ENCODE measurements at places on chromosomes 4 and X.
A peak's percentile ranks its signal among the peaks of the same experiment; 100 is the strongest.

- DNase-seq = no peak
These were observed 217.3 kb upstream of the PSAPL1 start for GRCh38 chr4:7652006-7652405.

- DNase-seq = no peak
These were observed 247.8 kb downstream of the SH2D1A start for GRCh38 chrX:124594017-124594651.

- DNase-seq = no peak
These were observed 104.9 kb upstream of the SOD3 start for GRCh38 chr4:24690436-24690835.

GRCh38 chr4:74638689-74639088, 155.6 kb downstream of the BTC start:
- DNase-seq = no peak

- no peak for DNase-seq
These were observed 291.7 kb upstream of the UGT8 start for GRCh38 chr4:114306946-114307345.

GRCh38 chr4:7166237-7166636, 26.1 kb upstream of the SORCS2 start:
- DNase-seq = no peak

DNA sequence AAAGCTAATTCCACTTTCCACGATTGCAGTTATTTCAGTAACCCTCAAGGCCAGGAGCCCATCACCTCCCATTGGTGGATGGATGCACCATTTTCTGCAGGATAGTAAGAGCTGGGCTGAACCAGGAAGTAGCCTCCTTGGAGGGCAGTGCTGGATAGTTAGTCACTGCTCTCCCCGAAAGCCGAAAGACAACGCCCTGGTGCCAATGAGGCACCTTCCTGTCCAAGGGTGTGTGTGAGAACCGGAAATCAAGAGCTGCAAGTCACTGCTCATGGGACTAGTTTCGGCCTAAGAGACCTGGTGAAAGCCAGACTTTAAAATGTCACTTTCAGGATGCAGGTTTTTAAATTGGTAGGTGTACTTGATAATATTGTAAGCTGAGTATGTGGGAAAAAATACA, 203.8 kb upstream of the HS3ST1 start:
- no peak for DNase-seq

DNA sequence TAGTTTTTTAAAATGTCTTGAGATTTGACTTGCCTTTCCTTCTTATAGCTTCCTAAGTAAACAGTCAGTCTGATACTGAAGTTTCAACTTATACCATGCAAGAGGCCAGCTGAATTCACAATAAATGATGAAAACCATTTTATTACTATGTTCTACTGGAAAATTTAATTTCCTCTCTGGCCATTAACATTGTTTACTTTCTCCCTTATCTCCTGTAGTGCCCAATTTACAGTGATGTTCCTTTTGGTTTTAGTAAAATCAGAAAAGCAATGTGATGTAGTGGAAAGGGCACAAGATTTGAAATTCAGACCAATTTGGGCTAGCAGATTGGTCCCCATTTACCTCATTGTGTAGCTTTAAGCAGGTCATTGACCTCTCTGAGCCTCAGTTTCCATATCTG, 54.2 kb downstream of the SLC9A6 start:
- no peak for DNase-seq

DNA sequence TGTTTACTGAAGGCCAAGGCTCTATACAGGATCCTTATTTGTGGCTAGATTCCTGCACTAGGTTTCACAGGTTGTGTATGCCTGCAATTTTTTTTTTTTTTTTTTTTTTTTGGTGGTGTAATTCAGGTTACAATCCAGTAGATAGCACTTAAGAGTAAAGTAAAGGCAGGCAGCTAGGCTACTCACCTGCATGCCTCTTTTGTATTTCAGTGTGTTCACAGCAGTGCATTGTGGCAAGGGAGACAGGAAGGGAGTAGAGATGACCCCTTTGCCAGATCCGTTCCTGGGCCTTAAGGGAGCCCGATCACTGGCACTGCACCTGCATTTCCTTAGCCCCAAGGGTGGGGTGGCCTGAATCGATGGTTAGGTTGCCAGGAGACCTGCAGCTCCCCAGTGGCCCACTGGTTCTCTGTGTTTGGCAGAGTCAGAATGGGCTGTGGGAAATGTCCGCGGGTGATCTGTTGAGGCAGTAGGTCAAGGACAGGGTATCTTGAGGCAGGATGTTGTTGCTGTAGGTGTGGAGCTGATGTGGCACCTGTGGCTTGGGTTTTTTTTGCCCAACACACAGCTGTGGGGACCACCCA, 374.9 kb upstream of the AADAT start:
- no peak for DNase-seq

DNA sequence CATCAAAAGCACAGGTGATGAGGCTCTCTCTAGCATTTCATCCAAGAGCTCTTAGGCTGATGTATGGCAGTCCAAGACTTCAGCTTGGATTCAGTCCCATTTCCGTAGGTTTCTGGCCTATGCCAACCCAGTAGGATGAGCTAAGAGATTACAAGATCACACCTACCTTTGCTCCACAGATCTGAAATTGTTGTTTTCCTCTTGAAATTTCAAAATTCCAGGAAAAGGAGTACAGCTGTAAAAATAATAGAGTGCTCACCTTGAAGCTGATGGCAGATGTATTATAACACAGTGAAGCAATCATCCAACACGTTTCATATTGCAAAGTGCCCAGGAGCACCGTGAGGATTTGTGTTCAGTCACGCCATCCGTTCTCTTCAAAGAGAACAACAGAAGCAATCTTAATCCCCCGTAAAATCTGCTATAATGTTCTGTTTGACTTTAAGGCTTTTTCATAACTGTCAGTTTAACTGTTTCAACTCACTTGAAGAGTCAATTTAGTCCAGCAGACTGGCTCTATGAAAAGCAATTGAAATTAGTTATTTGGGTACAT, 137.5 kb downstream of the CPE start:
- no peak for DNase-seq

DNA sequence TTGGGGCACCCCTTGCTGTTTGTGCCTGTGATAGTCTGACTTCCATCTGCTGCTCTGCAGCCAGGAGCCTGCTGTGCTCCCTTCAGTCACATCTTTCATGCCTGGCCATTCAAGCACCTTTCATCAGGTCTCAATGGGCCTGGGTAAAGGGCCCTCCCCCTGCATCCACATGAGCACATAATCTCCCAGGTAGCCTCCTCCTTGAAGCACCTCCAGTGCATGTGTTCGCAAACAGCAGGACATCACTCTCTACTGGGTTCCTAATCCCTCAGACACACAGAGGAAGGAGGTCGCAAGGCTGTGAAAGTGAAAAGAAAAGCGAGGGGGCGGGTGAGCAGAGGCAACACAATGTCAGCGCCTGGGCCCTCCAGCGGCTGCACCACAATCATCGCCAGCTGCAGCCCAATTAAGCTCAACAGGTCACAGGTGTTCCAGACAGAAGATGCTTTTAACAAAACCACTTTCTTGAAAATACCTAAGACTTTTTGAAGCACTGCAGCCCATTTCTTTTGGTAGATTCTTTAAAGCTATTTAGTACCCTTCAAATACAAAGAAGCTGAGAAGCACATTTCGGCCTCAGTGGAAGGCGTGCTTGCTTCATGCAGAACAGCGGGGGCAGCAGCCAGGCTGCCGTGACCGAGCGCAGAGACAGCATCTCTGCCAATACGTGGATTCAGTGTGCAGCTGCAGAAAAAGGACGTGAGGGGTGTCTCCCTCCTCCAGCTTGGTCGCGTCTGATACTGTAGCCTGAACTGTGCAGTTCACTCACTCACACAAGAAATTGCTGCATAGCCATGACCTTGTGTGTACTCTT, 92.2 kb upstream of the SPRY1 start:
- peak; percentile 32 for DNase-seq

DNA sequence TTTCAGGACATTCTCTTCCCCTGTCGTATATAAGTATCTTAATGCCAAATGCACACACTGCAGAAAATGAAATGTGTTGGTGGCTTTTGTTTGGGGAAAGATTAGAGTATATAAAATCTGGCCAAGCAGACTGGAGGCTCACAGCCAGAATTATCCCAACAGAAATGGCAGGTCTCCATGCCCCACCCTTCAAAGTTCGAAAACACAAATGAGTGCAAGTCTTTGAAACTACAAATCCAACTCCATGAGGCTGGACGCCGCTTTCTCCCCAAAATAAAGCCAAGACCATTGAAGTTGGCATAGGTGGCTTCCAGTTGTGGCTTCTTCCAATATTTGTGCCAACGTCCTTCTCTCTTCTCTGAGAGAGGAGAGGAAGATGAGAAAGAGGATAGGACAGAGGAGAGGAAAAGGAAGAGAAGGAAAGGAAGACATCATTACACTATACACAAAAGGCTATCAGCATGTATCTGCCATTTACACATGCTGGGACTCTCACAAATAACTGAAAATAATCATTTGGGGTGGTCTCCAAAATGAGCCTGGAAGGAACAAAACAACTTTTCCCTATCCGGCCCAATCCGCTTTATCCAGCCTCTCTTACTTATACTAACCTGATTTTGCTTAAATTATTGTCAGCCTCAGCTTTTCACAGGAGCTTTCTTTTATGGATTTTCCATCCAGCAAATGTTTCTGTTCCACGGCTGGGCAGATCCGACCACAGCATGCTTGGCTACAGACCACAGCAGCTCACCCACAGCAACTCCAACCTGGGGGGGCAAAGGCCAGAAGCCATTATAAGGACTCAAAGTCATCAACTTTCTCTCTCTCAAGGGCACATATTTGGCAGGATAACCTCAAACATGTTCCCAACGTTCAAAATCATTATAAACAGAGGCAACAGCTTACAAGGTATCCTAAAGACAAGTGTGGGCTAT, 71.7 kb downstream of the APBB2 start:
- DNase-seq = no peak

- DNase-seq = no peak
These were observed 34.7 kb downstream of the DIAPH2 start for GRCh38 chrX:96719161-96719875.

GRCh38 chr4:115154826-115155225, 41.4 kb upstream of the NDST4 start:
- DNase-seq = no peak

GRCh38 chr4:125725957-125726525, 411.3 kb downstream of the FAT4 start:
- DNase-seq = no peak

DNA sequence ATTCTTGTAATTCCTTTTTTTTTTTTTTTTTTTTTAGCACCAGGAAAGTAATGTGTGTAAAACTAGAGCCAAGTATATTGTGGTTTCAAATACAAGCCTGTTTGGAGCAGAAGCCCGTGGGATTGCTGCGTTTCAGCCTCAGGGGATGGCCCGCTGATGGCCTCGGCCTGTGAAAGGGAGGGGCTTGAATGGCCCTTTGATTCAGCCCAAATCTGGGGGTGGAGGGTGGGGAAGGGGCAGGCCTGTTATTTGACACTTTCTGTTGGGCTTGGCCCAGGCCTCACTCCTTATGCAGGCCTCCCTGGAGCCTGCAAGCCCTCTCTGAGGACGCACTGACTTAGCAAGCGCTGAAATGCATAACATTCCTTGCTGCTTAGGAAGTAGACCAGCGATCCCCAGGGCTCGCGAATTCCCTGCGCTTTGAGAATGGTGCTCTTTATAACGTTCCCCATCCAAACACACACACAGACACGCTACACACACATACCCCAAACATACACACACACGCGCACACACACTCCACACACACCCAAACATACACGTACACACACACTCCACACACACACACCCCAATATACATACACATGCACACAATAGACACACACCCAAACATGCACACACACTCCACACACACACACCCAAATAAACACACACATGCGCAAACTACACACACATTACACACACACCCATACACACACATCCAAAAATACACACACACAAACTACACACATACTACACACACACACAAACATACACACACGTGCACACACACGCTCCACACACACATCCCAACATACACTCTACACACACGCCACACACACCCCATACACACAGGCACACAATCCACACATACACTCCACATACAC, 29.6 kb downstream of the TLR10 start:
- DNase-seq = no peak

DNA sequence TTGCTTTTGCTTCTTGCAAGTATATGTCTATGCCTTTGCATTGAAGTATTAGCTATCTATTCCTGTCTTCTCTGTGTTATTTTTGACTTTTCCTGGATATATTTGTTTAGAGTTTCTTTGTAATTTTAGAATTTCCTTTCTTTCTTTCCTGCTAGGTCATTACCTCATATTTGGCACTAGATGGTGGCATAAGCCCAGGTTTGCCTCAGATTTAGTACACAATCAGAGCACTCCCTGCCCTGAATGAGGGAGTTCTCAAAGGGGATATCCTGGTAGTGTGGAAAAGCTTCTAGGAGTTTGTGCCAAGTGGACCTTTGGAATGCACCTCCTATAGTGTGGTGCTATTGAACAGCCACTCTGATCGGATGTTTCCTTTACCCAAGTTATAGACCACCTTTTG, 181.6 kb downstream of the UGT8 start:
- peak; percentile 46 for DNase-seq

DNA sequence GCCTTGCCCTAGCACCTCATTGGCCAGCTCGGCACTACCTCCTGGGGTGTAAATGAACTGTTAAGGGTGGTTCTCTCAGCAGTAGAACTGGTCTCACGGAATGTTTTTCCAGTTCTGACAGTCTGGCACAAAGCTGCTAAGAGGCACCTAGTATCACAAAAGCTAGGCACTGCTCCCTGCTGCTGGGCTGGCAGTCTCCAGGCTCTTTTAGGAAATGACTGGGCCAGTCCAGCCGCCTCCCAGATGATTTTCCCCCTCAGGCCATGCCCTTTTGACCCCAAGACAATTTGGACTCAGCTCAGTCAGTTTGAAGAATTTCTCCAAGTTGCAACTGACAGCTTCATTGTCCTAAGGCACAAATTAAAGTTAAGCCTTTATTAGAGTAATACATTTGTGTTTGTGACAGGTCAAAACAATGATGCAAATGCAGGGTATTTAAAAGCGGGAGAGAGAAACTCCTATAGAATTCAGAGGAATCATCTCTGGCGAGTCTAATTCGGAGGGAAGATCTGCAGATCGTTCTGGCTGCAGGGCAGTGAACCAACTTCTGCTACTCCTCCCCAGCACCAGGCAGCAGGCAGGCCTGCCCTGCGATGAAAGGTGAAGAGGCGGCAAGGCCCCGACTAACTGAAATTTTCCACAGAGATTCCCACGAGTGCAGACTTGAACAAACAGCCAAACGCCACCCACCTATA, 7.9 kb downstream of the FRMD7 start:
- DNase-seq = no peak

GRCh38 chr4:48248559-48248953, 21.1 kb downstream of the TEC start:
- no peak for DNase-seq

DNA sequence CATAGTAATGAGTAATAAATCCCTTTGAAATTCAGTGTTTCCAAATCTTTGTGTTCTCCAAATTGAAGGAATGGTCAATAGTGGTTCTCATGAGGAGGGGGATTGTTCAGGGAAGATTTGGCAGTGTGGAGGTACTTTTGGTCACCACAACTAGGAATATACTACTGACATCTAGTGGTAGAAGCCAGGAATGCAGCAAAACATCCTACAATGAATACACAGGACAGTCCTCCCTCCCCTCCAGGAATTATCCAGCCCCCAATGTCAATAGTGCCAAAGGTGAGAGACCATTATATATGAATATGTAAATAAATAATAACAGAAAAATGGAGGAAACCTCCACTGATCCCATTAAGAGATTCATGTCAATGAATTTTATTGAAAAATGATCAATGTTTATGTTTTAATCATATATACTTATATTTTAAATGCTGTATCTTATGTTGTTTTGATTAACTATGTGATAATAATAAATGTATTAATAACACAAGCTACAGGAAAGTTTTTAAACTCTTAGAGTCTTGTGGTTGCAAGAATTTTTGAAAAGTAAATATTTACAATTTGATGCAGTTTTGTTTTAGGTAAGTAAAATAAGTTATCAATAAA, 14.4 kb upstream of the FAM9A start:
- DNase-seq = peak; percentile 49

Measured in NCI-H748 treated with DMSO at 0.1 percent for 48 hours (cell line).